ENCODE measurements at places on chromosomes 11 and 22.

GRCh38 chr22:36332623-36333332 is 55.0 kb downstream of the MYH9 start:
- DNase-seq = no peak

DNA sequence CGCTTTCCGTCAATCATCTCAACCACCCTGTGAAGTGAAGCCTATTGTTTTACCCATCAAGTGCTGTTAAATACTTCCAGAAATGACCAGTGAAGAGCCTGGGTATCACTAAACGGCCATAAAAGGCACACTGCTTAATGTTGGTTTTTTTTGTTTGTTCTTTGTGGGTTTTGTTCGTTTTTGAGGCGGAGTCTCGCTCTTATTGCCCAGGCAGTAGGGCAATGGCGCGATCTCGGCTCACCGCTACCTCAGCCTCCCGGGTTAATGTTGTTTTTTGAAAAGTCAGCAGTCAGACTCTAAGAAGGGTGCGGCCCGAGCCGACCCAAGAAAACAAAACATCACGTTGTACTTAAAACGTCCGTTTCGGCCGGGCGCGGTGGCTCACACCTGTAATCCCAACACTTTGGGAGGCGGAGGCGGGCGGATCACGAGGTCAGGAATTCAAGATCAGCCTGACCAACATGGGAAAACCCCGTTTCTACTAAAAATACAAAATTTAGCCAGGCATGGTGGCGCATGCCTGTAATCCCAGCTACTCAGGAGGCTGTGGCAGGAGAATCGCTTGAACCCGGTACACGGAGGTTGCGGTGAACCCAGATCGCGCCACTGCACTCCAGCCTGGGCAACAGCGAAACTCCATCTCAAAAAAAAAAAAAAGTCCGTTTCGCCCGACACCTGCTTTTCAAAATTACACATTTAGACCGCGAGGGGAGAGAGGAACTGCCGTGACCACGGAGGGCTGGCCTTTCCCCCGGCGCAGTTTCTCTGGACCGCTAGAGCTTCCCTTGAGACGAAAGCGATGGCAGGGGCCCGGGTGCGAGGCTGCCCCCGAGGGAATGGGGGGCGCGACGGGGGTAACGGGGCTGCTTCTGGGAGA is 714 bp downstream of the CD59 start:
- DNase-seq = no peak

GRCh38 chr11:120710354-120711131 is 199.0 kb downstream of the GRIK4 start:
- peak; percentile 34 for DNase-seq

DNA sequence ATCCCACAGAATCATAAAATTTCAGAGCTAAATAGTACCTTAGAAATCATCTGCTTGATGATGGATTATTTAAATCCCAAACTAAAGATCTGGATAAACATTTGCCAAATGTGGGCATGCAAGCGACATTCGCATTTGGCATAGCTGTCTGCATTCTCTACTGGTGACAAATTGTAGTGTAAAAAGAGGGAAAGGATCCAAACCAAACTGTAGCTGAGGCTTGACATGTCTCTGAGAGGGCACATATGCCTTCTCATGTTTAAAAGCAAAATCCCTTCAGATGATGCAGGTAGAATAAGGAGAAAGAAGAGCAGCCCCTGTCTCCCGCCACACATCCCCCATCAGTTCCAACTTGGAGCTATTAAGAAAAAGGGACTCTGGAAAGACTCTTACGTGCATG is 257.5 kb upstream of the MTNR1B start:
- no peak for DNase-seq

DNA sequence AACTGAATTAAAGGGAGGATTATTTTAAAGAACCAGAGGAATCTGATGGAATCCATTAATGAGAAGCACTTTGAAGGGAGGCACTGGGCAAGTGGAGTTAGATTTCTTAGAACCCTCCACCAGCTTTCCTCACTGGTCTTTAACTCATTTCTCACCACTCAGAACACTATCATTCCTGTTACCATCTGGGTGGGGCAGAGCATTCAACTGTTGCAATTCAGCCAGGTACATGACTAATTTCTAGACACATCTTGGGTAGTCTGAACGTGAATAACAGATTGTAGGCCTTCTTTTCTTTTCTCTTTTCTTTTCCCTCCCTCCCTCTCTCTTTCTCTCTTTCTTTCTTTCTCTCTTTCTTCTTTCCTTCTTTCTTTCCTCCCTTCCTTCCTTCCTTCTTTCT is 15.5 kb upstream of the MMP1 start:
- no peak for DNase-seq

All from non-pigmented ciliary epithelial cell (primary cell).